ENCODE measurements at places on chromosomes 2 and 18.

DNA sequence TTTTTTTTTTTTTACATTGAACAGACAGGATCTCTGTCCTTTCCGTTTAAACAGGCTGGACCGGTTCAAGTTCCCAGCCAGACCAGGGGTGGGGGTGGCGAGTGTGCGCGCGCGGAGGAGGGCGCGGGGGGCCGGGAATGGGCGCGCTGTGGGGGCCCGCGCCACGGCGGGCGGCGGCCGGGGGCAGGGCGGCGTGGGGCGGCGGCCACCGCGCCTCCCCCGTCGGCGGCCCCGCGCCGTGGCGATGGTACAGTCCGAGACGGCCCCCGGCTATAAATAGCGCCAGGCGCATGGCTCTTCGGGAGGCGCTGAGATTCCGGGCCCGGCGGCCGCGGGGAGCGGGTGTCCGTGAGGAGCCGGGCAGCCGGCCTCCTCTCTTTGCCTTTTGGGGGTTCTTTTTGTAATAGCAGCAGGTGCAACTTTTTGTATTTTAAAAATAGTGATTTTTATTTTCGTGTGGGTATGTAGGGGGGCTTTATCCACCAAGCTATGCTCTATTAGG is 430 bp upstream of the CELF4 start:
- DNase-seq: peak; percentile 87

DNA sequence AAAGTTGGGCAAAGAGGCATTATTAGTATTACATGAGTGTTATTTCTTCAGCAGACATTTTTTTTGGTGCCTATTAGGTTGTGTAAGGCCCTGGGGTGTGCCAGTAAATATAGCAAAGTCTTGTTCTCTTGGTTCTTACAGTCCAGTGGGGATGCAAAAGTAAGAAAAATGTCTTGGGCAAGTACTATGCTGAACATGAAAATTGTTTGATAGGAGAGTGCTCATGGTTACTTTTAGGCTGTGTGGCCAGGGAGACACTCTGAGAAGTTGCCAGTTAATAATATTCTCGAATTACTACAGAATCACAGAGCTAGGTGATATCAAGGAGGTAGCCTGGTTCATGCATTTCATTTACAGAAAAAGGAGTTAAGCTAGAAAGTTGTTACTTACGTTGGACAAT is 1.9 kb downstream of the AGFG1 start:
- DNase-seq: no peak

- DNase-seq: no peak
Observed at GRCh38 chr18:37412829-37413228, 152.8 kb downstream of the CELF4 start.

DNA sequence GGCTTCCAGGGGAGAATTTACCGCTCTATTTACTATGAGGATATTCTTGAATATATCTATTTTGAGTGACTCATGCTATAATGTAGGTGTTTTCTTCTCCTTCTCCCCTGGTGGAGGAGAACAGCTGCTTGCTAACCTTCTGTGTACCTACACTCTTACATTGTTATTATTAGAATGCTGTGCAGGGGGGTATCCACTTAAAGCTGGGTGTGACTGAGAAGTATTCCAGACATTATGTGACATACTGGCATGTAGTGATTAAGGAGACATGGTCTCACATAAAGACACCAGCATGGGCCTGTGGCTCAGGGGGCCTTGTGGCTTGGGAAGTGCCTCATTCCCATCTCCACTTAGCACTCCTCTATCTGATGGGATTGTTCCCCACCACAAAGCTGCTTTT is 287.9 kb downstream of the PTPRM start:
- no peak for DNase-seq

DNA sequence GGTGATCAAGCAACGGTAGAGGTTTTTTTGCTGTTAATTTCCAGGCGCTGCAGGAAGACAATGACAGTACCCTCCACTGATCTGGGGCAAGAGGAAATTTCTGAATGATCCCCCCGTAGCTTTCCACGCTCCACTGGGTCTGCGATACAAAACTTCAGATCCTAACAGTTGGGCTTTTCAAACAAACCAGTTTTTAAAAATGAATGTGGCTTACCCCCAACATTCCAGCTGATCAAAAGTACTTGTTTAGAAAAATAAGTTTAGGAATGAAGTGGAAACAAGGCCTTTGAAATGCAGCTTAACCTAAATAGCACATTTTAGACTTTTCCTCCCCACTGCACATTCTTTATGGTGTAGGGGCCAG is 5.7 kb downstream of the ZFP36L2 start:
- DNase-seq: no peak

DNA sequence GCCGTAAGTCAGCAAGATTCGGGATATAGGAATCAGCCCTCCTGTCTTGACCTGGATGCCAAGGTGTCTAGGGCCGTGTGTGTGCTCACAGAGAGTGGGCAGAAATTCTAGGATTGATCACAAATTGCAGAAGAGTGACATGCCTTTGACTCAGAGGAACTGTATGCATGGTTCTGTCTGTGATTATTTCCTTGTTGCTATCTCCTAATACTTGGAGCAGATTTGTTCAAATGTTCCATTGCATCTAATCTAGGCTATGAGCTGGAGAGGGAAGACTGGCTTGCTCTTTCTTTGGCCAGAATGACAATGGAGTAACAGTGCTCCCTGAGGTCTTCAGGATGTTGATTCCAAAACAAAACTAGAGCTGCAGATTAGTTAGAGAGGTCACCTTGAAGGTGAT is 115.0 kb downstream of the EN1 start:
- no peak for DNase-seq

DNA sequence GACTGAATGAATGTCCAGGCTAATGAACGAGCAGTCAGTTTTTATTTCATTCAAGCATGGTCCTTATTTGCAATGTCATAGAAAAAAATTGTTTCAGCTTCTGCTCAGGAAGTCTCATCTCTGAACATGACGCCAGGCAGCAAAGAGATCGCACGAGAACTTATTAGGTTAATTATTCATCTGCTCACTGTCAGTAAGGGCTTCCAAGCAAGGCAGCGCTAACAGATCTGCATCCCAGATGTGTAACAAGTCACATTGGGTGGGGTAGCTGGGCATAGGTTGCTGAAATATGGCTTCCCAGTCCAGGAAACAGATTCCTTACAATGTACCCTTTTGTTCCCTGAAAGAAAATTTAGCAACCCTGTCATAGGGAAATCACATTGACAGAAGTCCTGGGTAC is 63.5 kb downstream of the ANKRD44 start:
- DNase-seq: no peak

- DNase-seq: no peak
Observed at GRCh38 chr2:101492936-101493473, 18.1 kb upstream of the RFX8 start.

DNA sequence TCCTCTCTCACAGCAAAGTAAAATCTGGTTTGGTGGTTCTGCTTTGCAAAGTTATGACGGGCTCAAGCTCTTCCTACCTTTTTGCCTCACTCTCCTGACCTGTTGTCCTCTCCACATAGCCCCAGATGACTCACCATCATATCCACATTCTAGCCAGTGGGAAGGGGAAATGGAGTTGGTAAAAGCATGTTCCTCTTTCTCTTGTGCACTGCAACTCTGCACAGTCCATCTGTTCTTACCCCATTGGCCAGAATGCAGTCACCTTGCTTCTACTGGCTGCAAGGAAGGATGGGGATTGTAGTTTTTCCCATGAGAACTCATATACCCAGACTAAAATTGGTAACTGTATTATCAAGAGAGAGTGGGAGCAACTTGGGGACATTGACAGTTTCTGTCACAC is 50.4 kb upstream of the SMIM21 start:
- DNase-seq: no peak

Data from iPS-NIHi11 (cell line).